ENCODE measurements at places on chromosomes 7 and 10.

- no peak for DNase-seq
Measured at GRCh38 chr10:116669832-116670644, 49.3 kb downstream of the PNLIPRP2 start.

GRCh38 chr7:816751-817671 lies 15.3 kb upstream of the SUN1 start:
- DNase-seq: no peak

- no peak for DNase-seq
Measured at GRCh38 chr10:80131499-80131901, 1.0 kb upstream of the PLAC9 start.

DNA sequence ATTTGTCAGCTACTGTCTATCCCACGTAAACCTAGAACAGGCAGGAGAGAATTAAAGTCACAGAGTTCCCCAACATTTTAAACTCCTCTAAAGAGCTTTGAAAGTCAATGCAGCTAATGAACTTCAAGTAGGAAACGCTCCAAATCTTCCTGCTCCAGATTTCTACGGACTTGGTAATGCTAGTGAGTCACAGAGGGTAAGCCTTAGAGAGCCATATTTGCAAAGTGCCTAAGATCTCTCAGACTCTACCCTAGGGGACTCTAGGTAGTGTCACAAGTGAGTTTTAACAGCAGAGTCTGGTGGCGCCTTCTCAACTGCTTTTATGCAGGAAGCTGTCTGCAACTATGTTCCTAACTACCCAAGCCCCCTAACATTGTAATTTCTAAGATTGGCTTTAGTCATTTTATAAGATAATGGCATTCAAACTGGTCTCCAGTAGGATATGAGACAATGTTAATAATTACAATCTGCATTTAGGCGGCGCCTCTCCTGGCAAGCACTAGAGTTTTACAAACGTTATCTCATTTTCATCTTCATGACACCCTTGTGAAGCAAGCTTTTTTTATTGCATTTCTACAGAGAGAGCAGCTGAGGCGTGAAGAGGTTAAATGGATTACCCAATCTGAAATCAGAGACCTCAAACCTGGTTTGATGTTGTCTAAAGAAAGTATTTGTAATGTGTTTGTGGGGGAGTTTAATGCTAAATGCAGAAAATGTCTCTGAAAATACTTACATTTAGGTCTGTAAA lies 22.0 kb upstream of the FZD1 start:
- no peak for DNase-seq

- no peak for DNase-seq
Measured at GRCh38 chr10:5856701-5857004, 33.0 kb downstream of the ANKRD16 start.

Measured in smooth muscle cell of the brain vasculature (primary cell).